Cardiac atrium fibroblast (primary cell): ENCODE measurements at places on chromosomes 3 and 15. TPM values are rescaled to one million over a fixed set of nuclear protein-coding genes. Genes with fewer than 3 reads are reported as not detected.

LRRC31 gene
- total RNA-seq: not detected in 2 replicates

NOP10 gene
- 227 and 279 TPM in 2 replicates for total RNA-seq

RETNLB gene
- total RNA-seq: not detected in 2 replicates

FNDC3B gene
- total RNA-seq: 97.7 and 136 TPM in 2 replicates

LYZL4 gene
- not detected in 2 replicates for total RNA-seq

CLDN16 gene
- total RNA-seq: not detected in 2 replicates

CADPS gene
- not detected in 2 replicates for total RNA-seq
